ENCODE measurements at places on chromosomes 16 and 17.

GRCh38 chr17:8844229-8845218 is 22.9 kb downstream of the PIK3R6 start:
- no peak for DNase-seq

DNA sequence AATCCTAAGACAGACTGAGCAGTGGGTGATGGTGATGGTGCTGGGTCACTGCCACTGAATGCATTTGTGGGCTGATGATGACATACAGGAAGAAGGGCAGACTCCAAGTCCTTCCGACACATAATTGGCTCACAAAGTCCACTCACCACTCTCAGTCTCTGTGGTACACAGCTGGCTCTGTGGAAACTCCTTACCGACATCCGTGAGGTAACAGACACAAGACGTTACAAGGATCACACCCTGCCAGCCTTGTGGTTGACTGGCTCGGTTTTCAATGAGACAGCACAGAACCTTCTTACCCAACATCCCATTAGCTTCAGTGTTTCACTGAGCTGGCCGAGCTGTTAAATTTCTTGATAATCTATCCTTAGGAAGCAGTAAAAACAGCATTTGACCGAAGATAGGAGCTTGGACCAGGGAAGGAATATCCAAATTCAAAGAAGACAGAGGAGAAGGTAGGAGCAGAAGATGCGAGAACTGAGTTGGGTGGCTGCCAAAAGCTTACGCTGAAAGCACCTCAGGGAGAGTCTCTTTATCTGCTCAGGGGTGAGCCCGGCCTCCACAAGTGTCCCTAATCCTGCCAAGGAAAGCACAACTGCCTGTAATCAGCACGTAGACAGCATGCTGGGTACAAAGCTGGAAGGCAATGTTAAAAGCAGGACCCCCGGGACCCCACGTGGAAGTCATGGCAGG is 5.5 kb upstream of the MXRA7 start:
- DNase-seq: no peak

DNA sequence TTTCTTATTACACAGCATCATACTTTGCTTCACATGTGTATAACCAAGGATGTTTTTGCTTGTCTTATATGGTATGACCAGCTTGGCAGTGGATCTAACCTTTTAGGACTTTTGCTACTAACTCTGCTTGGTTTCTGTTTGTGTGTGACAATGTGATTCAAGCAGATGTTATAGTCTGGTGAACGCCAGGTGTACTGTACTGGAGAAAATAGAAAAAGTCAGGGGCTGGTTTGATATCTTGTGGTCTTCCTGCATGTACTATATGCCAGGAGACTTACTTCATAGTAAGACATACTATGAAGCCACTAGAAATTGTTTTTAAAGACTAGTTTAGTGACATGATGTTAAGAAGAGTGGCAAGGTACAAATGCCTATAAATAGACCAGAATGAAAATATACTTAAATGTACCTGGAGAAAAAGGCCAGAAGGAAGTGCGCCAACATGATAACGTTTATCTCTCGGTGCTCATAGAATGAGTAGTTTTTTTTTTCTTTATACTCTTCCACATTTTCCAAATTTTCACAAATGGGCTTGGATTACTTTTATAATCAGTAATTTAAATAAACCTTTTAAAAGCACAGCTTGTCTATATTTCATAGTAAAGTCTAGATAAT is 112.3 kb downstream of the PRKCA start:
- DNase-seq: no peak

DNA sequence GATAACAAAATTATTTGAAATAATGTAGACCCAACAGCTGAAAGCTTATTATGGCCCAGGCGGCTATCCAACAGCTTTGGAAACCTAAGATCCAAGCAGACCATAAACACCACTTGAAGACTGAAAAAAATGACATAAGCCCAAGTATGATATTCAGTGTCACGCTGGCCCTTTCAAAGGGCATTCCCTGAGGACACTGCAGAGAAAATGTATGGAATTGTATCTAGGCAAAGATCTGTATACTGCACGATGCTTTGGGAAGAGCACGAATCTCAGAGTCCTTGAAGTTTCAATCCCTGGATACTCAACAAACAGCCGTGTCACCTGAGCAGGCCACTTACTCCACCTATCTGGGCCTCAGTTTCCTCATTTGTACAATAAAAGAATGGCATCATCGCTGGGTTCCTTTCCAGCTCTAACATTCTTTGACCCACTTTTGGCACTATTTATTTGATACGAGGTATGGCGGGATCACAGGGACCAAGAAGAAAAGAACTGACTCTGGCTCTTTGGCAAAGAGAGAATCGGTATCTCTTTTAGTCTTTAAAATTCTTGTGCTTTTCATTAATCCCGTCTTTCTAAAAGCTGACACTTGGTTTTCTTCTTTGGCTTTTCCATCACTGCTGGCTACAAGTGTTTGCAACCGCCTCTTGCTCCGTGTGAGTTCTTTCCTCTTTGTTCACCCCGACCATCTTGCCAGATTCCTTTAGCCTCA is 1.2 kb downstream of the STAT5B start:
- peak; percentile 39 for DNase-seq

- no peak for DNase-seq
These were observed 106.0 kb downstream of the COPRS start for GRCh38 chr17:31753011-31753410.

- DNase-seq: no peak
These were observed 7.2 kb downstream of the WFIKKN2 start for GRCh38 chr17:50842506-50843149.

DNA sequence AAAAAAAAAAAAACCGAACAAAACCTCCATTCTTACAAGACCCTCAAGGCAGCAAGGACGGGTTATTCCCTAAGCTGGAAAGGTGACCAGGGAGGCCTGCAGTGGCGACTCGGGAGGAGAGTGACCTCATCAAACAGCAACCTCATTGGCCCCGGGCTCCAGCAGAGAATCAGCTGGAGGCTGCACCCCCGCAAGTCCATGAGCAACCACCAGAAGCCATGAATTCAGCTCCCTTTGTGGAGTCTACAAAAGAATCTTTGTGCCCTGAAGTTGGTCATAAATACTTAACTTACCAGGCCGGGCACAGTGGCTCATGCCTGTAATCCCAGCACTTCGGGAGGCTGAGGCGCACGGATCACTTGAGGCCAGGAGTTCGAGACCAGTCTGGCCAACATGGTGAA is 80.9 kb upstream of the CREBBP start:
- no peak for DNase-seq

DNA sequence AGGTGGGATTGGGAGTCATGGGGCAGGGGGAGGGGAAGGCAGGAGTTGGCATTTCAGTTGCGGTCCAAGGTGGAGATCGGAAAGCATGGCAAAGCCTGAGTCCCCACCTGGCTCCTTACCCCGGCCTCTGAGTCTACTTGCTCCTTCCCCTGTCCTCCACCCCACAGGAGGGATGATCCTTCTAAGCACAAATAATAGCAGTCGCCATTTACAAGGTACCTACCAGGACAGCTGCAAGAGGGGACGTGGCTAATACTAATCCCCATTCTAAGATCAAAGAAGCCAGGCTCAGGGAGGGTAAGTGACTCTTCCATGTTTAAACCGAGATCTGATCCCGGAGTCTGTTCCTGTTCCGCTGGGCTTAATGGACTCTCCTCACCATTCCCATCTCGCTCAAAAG is 396.3 kb downstream of the SLC39A11 start:
- no peak for DNase-seq

GRCh38 chr16:20385844-20386832 is 18.4 kb downstream of the PDILT start:
- DNase-seq: peak; percentile 57
